ENCODE measurements at places on chromosomes 5 and 9. TPM values are rescaled to one million over a fixed set of nuclear protein-coding genes. Genes with fewer than 3 reads are reported as not detected.

FGF1 gene
- 0.56 TPM for polyA plus RNA-seq

MED27 gene
- 19.2 TPM for polyA plus RNA-seq

CNTNAP3 gene
- 4.5 TPM for polyA plus RNA-seq

ALDH1A1 gene
- polyA plus RNA-seq = 22.9 TPM

ITGA1 gene
- polyA plus RNA-seq = 5.3 TPM

ITGA2 gene
- 6.4 TPM for polyA plus RNA-seq

CYLC2 gene
- polyA plus RNA-seq = not detected

POLR3G gene
- polyA plus RNA-seq = 3.4 TPM

SURF1 gene
- 34.2 TPM for polyA plus RNA-seq

CDC20B gene
- polyA plus RNA-seq = not detected

PGM5 gene
- 5.3 TPM for polyA plus RNA-seq

PCDHA3 gene
- polyA plus RNA-seq = not detected

FOXD4L6 gene
- polyA plus RNA-seq = 0.04 TPM

SPINK7 gene
- polyA plus RNA-seq = 2,280 TPM

GAPT gene
- 0.60 TPM for polyA plus RNA-seq

NEUROG1 gene
- polyA plus RNA-seq = not detected

Measured in esophagus (tissue), 2 donors.